Liver (tissue), 10 donors: ENCODE measurements at places on chromosomes 4 and X. TPM values are rescaled to one million over a fixed set of nuclear protein-coding genes. Genes with fewer than 3 reads are reported as not detected.

DNA sequence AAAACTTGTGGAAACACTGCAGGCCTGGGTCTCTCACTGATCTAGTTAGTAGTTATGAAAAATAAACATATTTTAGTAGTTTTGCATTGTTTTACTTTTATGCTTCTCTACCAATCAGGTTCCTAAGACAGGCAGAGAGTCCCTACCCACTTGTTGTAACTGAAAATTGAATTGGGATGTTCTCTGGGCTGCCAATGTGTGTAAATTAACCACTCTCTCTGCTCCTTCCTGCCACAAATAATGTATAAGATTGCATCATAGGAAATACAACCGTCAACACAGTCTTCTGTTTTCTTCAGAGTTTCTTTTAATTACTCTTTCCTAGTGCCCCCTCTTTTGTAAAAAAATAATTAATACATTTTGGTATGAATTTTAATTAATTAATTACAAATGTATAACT is 677.3 kb downstream of the FSTL5 start:
- no peak for DNase-seq

GRCh38 chr4:151661873-151662272 is 98.9 kb downstream of the GATB start:
- DNase-seq, result no peak

The GPR50 gene
- not detected for total RNA-seq

DNA sequence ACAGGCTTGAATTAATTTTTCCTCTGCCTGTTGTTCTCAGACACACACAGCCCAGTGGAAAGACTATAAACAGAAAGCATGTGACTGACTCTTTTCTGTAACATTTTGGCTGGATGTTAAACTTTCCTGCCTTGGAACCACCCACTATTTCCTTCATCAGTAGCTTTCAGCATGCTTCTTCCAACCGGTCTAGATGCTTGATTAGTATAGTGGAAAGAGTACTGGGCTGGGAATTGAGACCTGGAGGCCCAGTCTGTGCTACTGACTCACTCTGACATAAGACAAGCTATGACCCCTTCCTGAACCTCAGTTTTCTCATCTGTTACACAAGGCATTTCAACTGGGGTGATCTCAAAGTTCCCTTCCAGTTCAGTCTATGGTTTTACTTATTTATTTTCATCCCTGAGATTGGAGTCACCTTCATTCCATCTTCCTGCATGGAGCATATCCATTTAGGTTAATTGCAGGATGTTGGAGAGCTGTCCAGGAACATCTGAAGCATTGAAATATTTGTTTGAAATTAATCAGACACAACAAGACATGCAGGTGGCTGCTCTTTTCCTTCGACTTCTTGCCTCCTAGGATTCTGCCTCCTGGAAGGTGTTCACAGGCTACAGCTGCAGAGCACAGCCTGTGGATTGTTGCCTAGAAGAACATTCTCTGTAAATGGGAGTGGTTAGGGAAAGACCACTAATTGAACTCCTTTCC is 173.4 kb downstream of the RTL9 start:
- no peak for DNase-seq

DNA sequence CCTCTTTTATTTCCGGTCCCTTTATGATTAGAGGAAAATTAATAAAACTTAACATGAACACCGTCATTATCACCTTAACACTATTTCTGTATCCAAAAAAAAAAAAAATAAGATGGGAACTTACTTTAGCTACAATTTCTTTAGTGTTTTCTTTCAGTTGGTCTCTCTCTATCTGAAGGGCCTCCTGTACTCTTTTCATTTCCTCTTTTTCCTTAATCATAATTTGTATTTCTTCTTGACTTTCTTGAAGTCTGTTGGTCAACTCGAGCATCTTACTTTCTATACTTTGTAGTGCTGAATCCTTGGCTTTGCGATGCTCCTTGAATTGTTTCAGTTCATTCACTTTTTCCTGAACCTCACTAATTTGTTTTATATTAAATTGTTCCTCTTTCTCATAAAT is 45.3 kb upstream of the BDH2 start:
- DNase-seq, result no peak

DNA sequence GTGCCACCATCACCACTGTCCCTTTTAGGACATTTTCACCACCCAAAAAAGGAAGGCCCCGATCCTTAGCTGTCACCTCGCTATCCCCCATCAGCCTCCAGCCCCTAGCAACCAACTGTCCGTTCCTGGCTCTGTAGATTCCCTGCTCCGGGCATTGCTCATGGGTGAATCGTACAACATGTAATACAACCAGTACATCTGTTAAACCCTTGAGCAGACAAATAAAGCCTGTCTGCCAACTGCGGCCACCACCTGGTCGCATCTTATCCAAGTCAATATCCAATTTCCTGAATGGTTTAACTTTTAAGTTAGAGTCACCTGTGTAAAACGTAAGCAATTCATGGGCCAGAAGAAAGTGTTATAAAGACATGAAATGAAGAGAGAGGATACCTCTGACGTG is 251.9 kb downstream of the AFAP1 start:
- no peak for DNase-seq

The TET2 gene
- 7.8 TPM for total RNA-seq

DNA sequence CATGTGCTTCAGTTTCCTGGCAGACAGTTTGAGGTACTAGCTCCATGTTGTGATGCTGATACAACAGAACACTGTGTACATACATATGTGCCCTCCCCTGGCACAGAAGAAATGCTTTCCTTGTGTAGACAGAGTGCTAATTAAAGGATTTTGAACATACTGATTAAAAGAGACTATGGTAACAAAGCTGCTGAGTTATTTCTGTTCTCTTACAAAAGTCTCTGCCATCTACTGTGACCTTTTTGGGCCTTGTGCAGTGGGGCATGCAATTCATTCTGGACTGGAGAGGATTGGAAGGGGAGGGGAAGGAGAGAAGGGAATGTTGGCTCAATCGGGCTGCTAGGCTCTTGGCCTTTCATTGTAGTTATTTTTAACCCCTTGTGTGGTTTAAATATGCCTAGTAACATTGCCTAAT is 6.0 kb downstream of the PDLIM5 start:
- DNase-seq, result no peak

DNA sequence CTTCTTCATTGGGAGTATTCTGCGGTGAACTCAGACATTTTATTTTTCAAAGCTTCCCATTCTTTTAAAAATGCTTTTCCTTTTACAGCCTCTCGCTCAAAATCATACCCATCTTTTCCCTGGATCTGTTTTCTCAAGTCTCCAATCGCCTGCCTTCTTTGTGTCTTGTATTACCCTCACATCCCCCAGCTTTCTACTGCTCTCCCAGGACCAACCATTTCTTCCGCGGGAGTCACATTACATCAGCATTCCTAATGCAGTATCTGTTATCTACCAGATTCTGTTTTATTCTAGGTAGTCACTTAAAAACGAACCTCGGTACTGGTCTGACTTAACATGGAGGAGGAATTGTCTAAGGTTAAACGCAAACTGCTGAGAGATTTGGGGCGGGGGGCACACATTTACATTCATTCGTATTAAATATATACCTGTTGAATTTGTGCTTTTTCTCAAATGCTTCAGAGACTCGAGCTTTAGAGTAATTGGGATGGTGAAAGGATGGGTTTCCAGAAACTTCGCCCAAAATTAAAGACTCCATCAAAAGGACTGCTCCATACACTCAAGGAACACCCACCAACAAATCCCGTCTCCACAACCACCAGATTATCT is 493 bp upstream of the UCHL1 start:
- no peak for DNase-seq
